ENCODE measurements at places on chromosomes 3 and 15. TPM values are rescaled to one million over a fixed set of nuclear protein-coding genes. Genes with fewer than 3 reads are reported as not detected.

GRCh38 chr3:179541094-179541493 is 21.6 kb upstream of the ACTL6A start:
- no peaks in the 10 kb centered on the region for H3K36me3 ChIP-seq
- DNase-seq, result no peak
- H3K27me3 ChIP-seq, result no peaks in the 10 kb centered on the region
- H3K27ac ChIP-seq, result no peak overlapping the region

DNA sequence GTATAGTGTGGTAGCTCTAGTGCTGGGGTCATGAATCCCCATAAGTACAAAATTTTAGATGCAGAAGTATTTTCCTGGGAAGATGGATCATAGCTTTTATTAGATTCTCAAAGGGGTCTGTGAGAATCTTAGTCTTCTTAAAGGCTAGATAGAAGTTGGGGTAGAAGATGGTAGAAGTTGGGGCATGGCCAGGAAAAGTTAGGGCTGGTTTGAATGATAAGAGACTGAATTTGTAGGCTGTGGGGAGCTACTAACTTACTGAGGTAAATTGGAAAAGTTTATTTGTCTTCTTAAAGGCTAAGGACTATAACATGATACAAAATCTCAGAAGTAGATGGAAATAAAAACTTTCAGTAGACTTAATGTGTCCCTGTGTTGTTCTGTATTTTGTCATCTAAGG is 1.6 kb upstream of the UBE2Q2 start:
- no peak overlapping the region for H3K27ac ChIP-seq
- no peaks in the 10 kb centered on the region for H3K36me3 ChIP-seq
- no peak overlapping the region for H3K4me3 ChIP-seq

GRCh38 chr3:134928392-134928791 is 133.3 kb downstream of the EPHB1 start:
- DNase-seq, result no peak
- no peaks in the 10 kb centered on the region for H3K4me1 ChIP-seq
- no peaks in the 10 kb centered on the region for H3K27me3 ChIP-seq
- H3K27ac ChIP-seq, result peak overlapping the region; percentile 37
- H3K36me3 ChIP-seq, result no peaks in the 10 kb centered on the region

DNA sequence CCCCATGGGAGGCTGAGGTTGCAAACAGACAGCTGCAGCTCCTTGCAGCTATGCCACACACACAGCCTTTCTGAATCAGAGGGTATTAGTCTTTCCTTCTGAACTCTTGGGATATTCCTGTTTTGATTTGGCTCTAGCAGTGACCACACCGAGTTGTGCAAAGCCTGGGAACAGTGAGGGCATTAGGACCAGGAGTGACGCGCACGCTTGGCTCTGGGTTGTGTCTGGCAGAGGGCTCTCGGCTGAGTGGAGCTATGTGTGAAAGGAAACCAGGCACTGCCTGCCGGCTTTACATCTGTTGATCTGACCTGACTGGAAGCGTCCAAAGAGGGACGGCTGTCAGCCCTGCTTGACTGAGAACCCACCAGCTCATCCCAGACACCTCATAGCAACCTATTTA is at the start of gene GALNT15:
GALNT15 (plus strand) TSS at position 292 of the 400 bp plus-strand sequence. CDS start 472 bp downstream, outside the sequence.
- H3K4me1 ChIP-seq, result peaks cover 3% of the 10 kb centered on the region
- no peak for DNase-seq
- H3K4me3 ChIP-seq, result peak within 1 kb of the TSS; percentile 23
- H3K27me3 ChIP-seq, result no peaks in the 10 kb centered on the region

DNA sequence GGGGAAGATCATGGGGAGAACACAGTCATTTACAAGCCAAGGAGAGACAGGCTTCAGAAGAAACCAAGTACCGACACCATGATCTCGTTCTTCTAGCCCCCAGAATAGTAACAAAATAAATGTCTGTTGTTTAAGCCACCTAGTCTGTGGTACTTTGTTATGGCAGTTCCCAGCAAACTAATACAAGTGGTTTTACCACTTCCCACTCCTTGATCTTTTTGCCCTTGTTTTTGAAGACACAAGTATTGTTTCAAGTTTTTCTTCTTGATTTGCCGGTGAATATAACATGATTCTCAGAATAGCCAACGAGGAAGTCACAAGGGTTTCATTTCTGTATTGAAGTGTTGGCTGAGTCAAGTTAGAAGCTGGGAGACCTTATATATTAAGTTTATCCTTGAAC is 220.3 kb downstream of the SOX2 start:
- DNase-seq, result no peak
- H3K4me3 ChIP-seq, result no peak overlapping the region
- no peaks in the 10 kb centered on the region for H3K27me3 ChIP-seq

GRCh38 chr3:132414841-132415240 is 2.5 kb upstream of the DNAJC13 start:
- no peak for DNase-seq
- H3K27ac ChIP-seq, result no peak overlapping the region
- H3K36me3 ChIP-seq, result no peaks in the 10 kb centered on the region
- no peak overlapping the region for H3K4me3 ChIP-seq
- H3K27me3 ChIP-seq, result no peaks in the 10 kb centered on the region

- no peak for DNase-seq
- no peak overlapping the region for H3K27ac ChIP-seq
- H3K27me3 ChIP-seq, result no peaks in the 10 kb centered on the region
- no peaks in the 10 kb centered on the region for H3K4me1 ChIP-seq
- H3K4me3 ChIP-seq, result no peak overlapping the region
- H3K36me3 ChIP-seq, result peaks cover 16% of the 10 kb centered on the region
Measured at GRCh38 chr3:27385504-27385903, 16.3 kb upstream of the NEK10 start.

DNA sequence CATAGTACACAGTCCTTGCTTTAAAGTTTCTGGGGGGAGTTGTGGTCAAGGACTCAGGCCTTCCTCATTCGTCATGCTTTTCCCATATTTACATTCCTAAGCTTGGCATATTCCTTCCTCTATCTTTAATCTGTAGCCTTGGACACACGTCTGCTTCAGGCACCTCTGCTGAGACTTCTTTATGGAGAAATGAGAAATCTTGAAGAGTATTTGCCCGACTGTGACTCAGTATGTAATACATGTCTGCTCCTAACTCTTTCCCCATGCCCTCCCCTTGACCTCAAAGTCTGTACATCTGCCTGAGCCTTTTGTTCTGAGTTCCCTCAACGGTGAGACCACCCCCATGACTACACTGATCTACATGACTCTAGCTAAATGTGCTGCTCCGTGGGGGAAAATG is 246.1 kb downstream of the SI start:
- DNase-seq, result no peak
- H3K27me3 ChIP-seq, result no peaks in the 10 kb centered on the region
- no peaks in the 10 kb centered on the region for H3K36me3 ChIP-seq
- H3K4me3 ChIP-seq, result no peak overlapping the region
- H3K27ac ChIP-seq, result no peak overlapping the region

The SLC22A13 gene
- total RNA-seq, result 0.09 TPM

The PLSCR5 gene
- not detected for total RNA-seq

The EXD1 gene
- 0.09 TPM for total RNA-seq

The PPM1L gene
- total RNA-seq, result 4.7 TPM

The PARP15 gene
- 6.8 TPM for total RNA-seq
